Stimulated activated CD8-positive, alpha-beta memory T cell treated with anti-CD3 and anti-CD28 coated beads, Interleukin-15, amount 100 ng/mL, for 48 hours (primary cell): ENCODE measurements at places on chromosomes 5 and 9.

DNA sequence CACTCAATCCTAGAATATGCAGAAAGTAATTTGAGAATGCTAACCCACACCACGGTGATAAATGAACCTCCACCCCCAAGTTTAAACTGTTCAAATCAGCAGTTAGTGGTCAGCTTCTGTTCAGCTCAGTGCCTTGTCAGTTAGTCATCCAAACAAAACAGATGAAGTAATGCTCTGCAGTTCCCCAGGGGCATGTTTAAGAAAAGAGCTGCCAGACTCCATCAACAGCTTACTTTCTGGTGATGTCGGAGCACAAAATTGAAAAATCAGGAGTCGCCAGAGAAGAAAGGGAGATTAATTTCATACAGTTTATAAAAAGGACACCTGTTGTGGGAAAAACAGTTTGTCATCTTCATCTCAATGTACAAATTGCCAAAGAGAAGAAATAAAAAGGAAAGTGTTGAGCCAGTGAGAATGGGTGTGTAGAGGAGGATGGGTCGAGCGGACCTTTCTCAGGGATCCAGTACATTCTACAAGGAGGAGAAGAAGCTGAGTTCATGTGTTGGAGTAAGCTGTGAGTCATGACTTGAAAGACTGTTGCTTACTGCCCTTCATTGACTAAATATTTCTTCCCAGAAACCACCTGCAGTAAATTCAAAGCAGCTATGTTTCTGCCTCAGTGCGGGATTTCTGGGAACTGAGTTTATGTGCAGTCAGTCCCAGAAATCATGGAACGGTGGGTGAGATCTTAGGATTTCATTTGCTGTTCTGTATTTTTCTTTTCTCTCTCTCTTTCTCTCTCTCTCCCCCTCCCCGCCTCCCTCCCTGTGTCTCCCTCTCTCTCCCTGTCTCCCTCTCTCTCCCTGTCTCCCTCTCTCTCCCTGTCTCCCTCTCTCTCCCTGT, 13.7 kb downstream of the TRIO start:
- no peak for DNase-seq

GRCh38 chr5:67047160-67047559, 149.4 kb downstream of the CD180 start:
- DNase-seq = no peak

DNA sequence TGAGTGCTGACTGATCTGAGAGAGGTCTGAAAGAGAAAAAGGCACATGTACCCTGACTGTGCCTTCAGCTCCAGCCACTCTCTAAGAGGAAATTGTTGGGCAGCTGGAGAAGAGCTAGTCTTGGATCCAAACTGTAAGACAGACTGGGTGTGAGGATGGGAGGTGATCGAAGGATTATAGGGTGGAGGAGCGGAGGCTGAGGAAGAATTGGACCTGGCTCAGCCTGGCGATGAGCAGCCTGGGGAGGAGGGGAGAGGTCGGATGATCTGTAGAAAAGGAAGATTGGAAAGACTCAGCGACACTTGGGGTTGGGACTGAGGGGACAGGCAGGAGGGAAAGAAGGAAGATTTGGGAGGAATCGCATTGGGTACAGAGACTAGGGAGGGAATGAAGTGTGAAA, 98.6 kb upstream of the SLC25A48 start:
- no peak for DNase-seq

- no peak for DNase-seq
Measured at GRCh38 chr5:39547553-39548154, 122.9 kb upstream of the DAB2 start.

GRCh38 chr9:93057042-93057702, 1.3 kb upstream of the SUSD3 start:
- no peak for DNase-seq

DNA sequence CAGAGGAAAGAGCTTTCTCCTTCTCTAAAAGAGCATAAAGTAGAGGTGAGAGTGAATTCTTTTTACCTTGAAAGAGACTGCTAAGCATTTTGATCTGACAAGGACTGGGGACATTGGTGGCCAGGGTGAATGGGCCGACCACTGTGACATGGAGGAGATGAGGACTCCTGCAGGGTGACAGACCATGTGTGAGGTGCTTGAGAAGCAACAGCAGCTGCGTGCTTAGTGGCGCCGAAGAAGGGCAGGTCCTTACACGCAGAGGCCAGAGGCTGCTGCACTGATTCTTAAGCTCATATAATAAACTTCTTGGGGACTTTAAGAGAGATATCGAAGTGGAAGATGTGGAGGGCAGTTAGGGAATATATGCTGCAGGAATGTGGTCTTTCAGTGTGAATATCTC, 8.7 kb upstream of the JAKMIP2 start:
- no peak for DNase-seq

DNA sequence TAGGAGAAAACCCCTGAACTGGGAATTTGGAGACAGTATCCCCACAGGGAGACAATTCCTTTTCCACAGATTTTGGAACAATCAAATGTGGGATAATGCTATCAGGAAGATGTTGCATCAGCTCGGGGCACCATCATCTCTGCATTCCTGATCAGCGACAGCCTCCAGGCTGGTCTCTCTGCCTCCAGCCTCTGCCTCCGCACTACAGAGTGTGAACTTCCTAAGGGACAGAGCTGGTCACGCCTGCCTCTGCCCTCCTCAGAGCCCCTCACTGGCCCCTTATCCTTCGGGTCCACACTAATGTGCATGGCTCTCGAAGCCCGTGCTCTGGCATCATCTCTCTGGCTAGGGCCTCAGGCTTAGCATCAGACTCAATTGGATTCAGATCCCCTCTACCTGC, 8.6 kb downstream of the FOXI1 start:
- no peak for DNase-seq

GRCh38 chr5:174919351-174919750, 195.0 kb downstream of the MSX2 start:
- no peak for DNase-seq

DNA sequence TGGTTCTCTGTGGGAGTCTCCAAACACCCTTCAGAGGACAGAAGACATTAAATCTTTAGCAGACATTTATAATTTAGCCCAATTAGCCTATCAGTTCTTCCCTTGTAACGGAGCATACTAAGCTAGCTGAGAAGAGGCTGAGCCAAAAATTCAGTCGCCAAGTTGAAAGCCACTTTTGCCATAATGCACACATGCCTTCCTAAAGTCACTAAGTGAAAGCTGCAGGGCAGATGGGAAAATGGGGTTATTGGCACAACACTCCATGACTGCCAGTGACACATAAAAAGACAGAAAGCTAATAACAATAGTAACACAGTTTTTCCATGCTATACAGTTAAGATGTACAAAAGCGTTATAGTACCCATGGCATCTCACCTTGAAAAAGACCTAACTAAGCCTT, 176.2 kb downstream of the DIRAS2 start:
- DNase-seq = no peak

GRCh38 chr9:133807818-133808217, 69.7 kb upstream of the SARDH start:
- DNase-seq = no peak

DNA sequence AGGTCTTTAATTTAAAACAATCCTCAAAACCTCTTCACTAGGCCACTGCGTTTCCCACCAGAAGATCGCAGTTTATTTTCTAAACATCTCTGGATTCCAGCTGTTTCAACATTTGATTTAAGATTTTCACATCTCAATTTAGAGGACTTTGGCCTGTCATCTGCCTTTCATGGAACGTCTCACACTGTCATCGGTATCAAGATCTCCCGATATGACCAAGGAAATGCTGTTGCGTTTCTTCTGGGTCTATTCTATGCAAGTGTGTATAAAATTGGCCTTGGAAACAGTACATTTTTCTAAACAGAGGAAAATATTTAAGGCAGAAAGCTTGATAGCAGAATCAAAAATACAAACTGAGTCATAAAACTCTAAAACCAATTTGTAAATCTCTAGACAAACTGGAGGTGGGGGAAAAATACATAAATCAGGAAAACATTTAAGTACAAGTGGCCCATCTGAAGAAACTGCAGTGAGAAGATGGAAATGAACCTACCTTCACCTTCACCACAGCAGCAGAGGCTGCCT, 53.6 kb upstream of the SIMC1 start:
- DNase-seq = no peak

- DNase-seq = no peak
Measured at GRCh38 chr5:1394881-1395860, 50.1 kb downstream of the SLC6A3 start.

- DNase-seq = no peak
Measured at GRCh38 chr5:37882636-37883035, 42.8 kb upstream of the GDNF start.

GRCh38 chr9:37977851-37978480, 74.0 kb upstream of the SLC25A51 start:
- DNase-seq = no peak

DNA sequence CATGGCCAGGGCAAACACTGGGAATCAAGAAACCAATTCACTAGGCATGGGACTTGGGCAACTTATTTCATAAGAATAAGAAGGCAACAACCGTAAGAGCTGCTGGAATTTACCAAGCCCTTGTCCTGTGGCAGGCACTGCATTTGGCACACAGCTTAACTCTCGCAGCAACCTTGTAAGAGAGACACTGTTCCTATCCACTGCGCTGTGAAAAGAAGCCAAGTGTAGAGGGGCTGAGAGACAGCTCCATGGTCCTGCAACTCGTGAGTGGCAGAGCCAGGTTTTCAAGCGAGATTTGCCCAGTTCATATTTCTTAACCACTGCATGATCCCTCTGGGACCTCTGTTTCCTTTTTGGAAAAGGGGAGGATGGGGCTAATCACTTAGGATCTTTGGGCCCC, 129.3 kb upstream of the STC2 start:
- DNase-seq = no peak

GRCh38 chr5:132546108-132546507, 2.8 kb upstream of the IL5 start:
- DNase-seq = no peak

- DNase-seq = no peak
Measured at GRCh38 chr5:22649074-22649473, 204.1 kb downstream of the CDH12 start.

DNA sequence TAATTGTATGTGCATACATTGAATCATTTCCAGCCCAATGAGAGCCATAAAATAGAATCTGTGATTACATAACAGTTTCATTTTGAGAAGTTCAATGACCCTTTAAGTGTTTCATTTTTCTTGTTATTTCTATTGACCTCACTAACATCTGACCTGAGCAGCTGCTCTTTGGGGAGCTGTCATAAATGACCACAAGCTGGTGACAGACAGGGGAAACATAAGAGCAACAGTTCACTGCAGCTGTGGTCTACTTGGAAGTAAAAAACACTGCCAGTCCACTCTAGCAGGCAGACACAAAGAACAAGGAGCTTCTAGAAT, 265.4 kb downstream of the DTWD2 start:
- no peak for DNase-seq

DNA sequence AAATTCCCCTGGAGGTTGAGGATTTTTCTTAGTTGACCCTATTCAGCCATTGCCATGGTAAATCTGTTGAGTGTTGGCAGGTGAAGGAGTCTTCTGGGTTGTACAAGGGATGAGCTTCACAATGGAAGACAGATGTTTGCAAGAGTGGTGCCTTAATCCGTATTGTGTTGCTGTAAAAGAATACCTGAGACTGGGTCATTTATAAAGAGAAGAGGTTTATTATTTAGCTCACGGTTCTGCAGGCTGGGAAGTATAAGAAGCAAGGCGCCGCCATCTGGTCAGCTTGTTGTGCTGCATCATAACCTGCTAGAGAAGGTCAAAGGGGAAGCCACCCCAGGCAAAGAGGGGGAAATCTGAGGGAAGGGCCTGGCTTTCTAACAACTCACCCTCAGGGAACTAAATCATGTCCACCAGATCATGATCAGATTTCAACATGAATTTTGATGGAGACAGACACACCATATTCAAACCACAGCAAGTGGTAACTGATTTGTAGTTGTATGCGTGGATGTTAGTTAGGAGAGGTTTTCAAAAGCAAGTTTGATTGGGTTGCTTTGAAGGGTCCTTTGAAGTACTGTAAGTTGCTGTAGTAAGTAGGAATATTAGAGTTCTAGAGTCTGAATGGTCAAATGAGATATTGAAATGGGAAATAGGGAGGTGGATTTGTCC, 2.5 kb downstream of the TNPO1 start:
- peak; percentile 19 for DNase-seq

DNA sequence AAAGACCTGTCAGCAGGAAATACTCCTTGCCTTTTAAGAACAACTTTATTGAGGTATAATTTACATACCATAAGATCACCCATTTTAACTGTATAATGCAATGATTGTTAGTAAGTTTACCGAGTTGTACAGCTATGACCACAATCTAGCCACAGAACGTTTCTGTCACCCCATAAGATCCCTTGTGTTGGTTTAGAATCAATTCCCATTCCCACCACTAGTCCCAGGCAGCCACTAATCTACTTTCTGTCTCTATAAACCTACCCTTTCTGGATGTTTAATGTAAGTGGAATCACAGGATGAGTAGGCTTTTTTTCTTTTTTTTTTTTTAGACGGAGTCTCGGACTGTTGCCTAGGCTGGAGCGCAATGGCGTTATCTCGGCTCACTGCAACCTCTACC, 4.4 kb downstream of the GPR107 start:
- DNase-seq = no peak

GRCh38 chr5:10746711-10747110, 14.3 kb downstream of the DAP start:
- no peak for DNase-seq

DNA sequence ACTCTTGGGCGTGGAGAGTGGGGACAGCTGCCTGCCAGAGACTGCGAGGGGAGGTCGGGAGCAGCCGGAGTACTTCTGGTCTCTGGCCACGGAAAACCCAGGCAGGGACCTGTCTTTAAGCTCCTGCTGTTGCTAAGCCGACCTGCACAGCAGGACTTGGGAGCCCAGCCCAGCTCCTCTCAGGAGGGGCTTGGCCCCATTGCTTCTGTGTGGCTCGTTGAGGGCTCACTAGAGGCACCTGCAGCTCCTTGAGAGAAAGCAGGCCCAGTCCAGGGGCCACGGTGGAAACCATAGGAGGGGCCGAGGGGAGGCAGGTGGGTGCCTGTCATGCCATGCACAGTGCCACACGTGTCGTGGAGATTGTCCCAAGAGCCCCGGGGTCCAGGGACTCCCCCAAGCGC, 3.3 kb upstream of the LCN2 start:
- DNase-seq = no peak

DNA sequence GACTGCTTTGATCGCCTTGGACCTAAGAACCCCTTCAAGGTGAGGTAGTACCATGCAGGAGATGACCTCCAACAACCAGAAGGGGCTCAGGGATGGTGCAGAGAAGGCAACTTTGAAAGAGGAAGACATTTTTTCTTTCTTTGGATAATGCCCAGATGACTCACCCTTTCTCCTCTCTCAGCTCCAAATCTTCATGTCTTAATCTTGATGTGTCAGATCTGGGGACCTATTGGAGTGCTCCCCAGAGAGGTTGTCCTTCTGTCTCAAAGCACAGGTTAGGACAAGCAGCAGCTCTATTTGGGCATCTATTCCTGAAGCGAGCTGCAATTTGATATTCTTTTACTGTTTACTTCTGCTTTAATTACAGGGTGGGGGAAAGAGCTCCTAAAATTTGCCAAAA, 229.9 kb upstream of the MAP3K1 start:
- DNase-seq = no peak
